ENCODE measurements at places on chromosomes 12 and 14. TPM values are rescaled to one million over a fixed set of nuclear protein-coding genes. Genes with fewer than 3 reads are reported as not detected.
A peak's percentile ranks its signal among the peaks of the same experiment; 100 is the strongest.

LRRC43 gene
- 1.4 TPM for total RNA-seq

- DNase-seq: no peak
These were observed 71.3 kb upstream of the SCN8A start for GRCh38 chr12:51519755-51520154.

RTL1 gene
- total RNA-seq: not detected

EIF2B1 gene
- 90.2 TPM for total RNA-seq

DNA sequence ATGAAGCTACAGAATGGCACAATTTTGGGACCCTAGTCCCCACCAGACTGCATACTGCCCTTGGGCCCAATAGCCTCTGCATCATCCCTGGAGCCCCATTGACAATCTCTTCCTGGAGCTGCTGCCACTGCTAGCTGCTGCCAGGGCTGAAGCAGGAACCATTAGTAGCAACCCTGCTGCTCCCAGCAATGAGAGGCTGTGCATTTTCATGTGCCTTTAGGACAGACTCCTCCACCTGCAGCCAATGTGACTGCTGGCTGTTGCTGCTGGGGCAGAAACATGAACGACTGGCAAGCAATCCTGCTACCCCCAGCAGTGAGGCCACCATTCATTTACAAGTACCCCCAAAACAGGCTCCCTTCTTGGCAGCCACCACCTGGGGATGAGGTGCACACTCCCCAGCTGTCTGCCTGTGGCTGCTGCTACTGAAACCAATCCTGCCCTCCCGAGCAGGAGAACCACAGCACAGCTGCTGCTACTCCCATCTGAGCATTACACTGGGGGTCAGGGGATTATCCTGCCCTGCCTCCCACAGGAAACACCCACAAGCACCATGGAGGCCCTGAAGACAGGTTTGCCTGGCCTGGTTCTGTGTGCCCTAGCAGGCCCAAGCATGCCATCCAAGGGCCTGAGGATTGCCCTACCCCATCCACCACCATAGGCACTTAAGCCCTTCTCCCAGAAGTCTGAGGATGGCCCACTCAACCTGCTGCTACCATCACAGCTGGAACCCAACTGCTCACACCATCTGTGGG is 181.0 kb downstream of the MYRFL start:
- DNase-seq: no peak

DNA sequence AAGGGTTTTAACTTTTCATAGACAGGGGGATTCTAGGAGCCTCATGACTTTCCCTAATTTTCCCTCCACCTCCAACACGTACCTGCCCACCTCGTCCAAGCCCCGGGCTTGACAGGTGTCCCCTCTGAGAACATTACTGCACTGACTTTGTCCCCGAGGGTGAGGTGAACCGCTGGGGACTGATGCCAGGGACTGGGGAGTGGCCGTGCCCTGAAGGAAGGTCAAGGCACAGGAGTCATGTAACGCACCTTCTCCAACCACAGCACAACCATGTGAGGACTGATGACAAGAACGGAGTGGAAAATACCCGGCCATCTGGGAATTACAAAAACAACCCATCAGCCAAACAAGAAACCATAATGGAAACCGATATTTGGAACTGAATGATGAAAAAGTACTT is 214.7 kb upstream of the C14orf180 start:
- DNase-seq: no peak

DNA sequence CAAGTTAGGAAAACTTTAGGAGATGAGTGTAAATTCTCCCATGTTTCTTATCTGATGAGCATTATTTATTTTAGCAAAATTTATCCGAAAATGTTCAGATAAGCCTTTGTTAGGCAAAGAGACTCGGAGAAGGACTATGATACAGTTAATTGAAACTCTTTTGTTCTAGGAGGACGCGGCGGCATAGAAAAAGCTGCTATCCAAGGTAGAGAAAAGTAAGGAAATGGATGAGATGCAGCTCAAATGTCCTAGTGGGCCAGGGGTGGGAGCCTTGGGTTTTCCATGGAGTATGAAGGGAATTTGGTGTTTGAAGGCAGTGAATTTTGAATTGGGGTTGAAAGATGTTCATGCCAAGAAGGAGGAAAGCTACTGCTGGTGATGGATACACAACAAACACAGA is 1504.5 kb downstream of the AACS start:
- no peak for DNase-seq

DNA sequence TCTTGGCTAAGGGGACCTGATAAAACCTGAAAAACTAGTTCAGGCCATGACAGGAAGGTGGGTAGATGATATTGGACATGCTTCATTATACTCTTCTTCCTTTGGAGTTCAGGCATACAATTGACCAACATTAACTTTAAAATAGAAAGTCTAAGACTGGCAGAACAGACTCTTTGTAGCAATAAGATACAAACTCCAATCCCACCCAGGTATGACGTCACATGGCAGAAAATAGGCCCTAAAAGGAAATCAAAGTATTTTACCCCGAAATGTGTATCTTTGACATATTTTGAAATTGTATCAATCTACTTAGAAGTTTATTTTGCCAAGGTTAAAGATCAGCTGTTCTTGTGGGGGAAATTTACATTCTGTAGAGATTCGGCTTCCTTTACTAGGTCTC is 198.1 kb upstream of the LRIG3 start:
- DNase-seq: no peak

DNA sequence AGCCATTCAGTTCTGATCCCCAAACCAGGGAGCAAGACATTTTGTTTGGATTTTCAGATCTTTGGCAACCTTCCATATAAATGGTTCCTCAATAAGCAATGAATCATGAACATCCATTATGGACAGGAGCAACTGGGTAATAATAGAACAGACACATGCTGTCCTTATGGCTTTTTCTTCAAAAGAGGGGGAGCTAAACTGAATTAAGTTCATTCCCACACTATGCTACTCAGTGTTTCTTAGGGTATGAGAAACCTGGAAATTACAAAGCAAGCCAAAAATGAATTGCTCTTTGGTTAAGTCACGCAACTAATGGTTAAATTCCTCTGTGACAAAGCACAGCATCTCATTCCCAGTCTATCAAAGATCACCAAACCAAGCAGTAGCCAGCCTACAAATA is 51.0 kb downstream of the PTGER2 start:
- no peak for DNase-seq

DNA sequence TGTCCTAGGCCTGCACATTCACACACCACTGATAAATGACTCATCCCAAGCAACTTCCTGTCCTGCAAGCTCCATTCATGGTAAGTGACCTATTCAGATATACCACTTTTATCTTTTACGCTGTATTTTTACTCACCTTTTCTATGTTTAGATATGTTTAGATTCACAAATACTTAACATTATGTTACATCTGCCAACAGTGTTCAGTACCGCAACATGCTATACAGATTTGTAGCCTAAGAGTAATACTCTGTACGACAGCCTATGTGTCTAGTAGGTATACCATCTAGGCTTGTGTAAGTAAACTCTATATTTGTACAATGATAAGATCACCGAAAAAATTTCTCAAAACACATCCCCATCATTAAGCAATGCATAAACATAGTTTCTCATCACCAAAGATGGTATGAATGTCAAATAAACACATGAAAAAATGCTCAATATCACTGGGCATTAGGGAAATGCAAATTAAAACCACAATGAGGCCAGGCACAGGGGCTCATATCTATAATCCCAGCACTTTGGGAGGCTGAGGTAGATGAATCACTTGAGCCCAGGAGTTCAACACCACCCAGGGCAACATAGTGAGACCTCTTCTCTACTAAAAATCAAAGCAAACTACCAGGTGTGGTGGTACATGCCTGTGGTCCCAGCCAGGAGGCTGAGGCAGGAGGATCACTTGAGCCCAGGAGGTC is 20.7 kb downstream of the ATXN2 start:
- DNase-seq: peak; percentile 31

AKAP3 gene
- 1.2 TPM for total RNA-seq

KRT73 gene
- total RNA-seq: not detected

DNA sequence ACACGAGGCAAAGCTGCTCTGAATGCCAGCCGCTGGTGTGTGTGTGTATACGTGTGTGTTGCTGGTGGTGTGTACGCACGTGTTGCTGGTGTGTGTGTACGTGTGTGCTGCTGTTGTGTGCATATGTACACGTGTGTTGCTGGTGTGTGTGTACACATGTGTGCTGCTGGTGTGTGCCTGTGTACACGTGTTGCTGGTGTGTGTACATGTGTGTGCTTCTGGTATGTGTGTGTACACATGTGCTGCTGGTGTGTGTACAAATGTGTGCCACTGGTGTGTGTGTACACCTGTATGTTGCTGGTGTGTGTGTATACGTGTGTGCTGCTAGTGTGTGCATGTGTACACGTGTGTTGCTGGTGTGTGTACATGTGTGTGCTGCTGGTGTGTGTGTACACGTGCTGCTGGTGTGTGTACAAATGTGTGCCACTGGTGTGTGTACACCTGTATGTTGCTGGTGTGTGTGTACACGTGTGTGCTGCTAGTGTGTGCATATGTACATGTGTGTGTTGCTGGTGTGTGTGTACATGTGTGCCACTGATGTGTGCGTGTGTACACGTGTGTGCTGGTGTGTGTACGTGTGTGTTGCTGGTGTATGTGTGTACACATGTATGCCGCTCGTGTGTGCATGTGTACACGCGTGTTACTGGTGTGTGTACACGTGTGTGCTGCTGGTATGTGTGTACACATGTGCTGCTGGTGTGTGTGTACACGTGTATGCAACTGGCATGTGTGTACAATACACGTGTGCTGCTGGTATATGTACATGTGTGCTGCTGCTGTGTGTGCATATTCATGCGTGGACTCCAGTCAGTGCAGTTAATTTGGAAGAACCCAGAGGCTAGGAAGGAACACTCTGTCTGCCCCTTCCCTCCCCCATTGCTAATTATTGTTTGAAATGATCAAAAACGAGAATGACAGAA is 47.2 kb downstream of the CACNA2D4 start:
- DNase-seq: no peak

- DNase-seq: no peak
These were observed 27.6 kb downstream of the TC2N start for GRCh38 chr14:91839749-91840148.

GRCh38 chr12:8058506-8058905 is 7.7 kb downstream of the C3AR1 start:
- DNase-seq: no peak

DNA sequence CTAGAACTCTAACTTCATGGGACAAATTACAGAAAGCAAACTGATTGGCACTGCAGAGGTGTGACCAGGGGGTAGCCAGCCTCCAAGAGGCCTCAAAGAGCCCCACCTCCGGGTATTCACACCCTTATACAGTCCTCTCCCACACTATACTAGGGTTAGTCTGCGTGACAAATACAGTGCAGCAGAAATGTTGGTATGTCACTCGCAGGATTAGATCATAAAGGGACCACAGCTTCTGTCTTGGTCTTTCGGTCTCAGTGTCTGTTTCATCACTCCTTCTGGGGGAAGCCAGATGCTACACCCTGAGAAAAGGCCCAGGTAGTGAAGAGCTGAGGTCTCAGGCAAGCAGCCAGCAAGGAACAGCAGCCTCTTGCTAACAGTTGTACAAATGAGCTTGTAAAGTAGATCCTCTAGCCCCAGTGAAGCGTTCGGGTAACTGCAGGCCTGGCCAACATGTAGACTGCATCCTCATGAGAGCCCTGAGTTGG is 68.9 kb upstream of the SAV1 start:
- no peak for DNase-seq

- no peak for DNase-seq
These were observed 99.2 kb downstream of the PPM1A start for GRCh38 chr14:60348211-60348610.

SLC38A6 gene
- total RNA-seq: 40.9 TPM

DNA sequence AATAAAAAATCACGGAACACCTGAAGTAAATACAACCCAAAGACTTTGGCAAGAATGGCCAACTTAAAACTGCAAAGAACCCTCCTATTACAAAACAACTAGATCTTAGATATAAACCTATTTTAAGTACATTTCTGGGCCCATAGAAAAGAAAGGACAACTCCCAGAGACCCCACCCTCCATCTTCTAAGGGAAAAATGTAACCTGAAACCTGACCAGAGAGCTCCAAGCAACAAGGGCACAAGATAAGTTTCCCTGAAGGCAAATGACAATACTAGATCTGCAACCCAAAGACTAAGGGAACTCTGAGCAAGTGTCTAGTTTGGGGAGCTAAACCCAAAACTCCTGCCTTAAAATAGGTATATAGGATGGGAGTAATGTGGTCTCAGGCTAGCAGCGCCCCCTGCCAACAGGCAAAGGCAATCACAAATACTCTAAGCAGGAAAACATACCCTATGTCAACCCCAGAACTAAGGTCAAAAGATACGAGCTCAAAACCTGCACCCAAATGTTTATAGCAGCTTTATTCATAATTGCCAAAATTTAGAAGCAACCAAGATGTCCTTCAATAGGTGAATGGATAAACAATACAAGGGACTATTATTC is 218.9 kb downstream of the ITPR2 start:
- no peak for DNase-seq

DNA sequence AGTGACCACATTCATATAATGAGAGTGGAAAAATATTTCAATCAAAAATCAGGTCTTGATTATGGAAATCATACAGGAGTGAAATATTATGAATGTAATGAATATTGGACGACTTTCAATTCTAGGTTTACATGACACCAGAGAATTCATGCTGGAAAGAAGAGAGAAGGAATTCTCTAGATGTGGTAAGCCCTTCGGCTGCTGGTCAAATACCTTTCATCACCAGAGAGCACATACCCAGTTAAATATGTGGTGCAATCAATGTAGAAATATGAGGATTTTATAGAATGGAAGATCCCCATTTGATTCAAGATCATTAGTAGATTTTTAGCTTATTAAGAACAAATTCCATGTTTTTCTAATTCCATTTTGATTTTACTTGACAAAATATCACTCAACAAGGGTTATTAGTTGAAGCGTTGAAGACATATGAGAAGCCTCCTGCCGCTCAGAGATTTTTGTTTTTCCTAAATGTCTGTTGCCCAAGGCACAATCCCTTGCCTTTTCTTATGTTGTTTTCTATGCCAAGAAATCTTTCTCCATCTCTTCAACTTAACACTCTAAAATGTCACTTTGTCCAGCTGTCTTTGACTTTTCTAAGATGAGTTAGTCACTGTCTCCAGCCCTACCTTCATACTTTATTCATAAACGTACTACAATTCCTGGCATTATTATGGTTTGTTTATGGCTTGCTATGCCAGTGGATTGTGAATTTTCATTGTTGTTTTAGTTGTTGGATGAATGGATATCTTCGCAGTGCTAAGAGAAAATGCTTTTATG is 72.8 kb upstream of the ZDHHC17 start:
- DNase-seq: no peak

DNA sequence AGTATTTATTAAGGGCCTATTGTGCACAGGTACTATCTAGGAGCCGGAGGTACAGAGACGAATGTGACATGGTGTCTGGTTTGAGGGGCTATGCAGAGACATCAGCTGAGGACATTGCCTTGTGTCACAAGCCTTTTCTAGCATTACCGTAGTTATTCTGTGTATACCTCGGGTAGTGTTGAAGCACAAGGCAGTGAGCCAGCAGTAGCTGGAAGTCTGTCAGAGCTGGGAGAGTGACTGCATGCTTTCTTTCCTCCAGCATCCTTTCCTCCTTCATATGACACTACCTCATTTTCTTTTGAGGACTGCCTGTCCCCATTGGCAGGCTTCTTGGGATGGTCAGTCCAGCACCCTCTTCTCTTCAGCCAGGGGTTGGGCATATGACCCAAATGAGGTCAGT is 77.0 kb downstream of the POLR3B start:
- no peak for DNase-seq

- DNase-seq: no peak
These were observed 121.2 kb downstream of the PTPRQ start for GRCh38 chr12:80565271-80565670.

LALBA gene
- not detected for total RNA-seq

NUMB gene
- total RNA-seq: 72.4 TPM

- no peak for DNase-seq
These were observed 449.3 kb downstream of the MED13L start for GRCh38 chr12:115828168-115828567.

ACSM4 gene
- not detected for total RNA-seq

- no peak for DNase-seq
These were observed 83.7 kb downstream of the NOC4L start for GRCh38 chr12:132227782-132228475.

All from glomerular endothelial cell (primary cell).